ENCODE measurements at places on chromosomes 11 and 22. TPM values are rescaled to one million over a fixed set of nuclear protein-coding genes. Genes with fewer than 3 reads are reported as not detected.

Gene HORMAD2
- not detected for total RNA-seq

Gene FAM111A
- total RNA-seq = 60.0 TPM

Gene HMOX1
- 24.2 TPM for total RNA-seq

Gene BTG4
- not detected for total RNA-seq

Gene BEST1
- 3.2 TPM for total RNA-seq

Gene SCGB1D2
- not detected for total RNA-seq

Gene F2
- not detected for total RNA-seq

Gene MS4A4E
- not detected for total RNA-seq

Gene CDC42EP2
- total RNA-seq = 21.3 TPM

Gene FXYD2
- not detected for total RNA-seq

Gene CSNK1E
- 145 TPM for total RNA-seq

Gene OR52H1
- total RNA-seq = 0.86 TPM
